Vagina (tissue), 2 donors: ENCODE measurements at places on chromosomes 16 and 17.

GRCh38 chr16:88017587-88018101 lies 66.4 kb downstream of the BANP start:
- H3K36me3 ChIP-seq = no peaks in the 10 kb centered on the region
- no peak for DNase-seq
- H3K27ac ChIP-seq = no peak overlapping the region
- no peak overlapping the region for H3K4me3 ChIP-seq
- H3K4me1 ChIP-seq = peaks cover 7% of the 10 kb centered on the region

- no peaks in the 10 kb centered on the region for H3K4me1 ChIP-seq
- H3K36me3 ChIP-seq = no peaks in the 10 kb centered on the region
- no peak overlapping the region for H3K27ac ChIP-seq
- no peaks in the 10 kb centered on the region for H3K27me3 ChIP-seq
Measured at GRCh38 chr16:12458051-12458450, 345.6 kb downstream of the CPPED1 start.

- H3K4me1 ChIP-seq = peaks cover 51% of the 10 kb centered on the region
- H3K27ac ChIP-seq = peak overlapping the region; percentile 82
- H3K27me3 ChIP-seq = no peaks in the 10 kb centered on the region
- no peak for DNase-seq
Measured at GRCh38 chr17:80790981-80791742, 200.5 kb upstream of the CHMP6 start.

- DNase-seq = no peak
- no peaks in the 10 kb centered on the region for H3K4me1 ChIP-seq
- no peaks in the 10 kb centered on the region for H3K36me3 ChIP-seq
- no peaks in the 10 kb centered on the region for H3K27me3 ChIP-seq
Measured at GRCh38 chr17:51341457-51341856, 81.1 kb downstream of the UTP18 start.

GRCh38 chr17:17258998-17259397 lies 22.0 kb upstream of the FLCN start:
- H3K36me3 ChIP-seq = peaks cover 80% of the 10 kb centered on the region
- no peaks in the 10 kb centered on the region for H3K27me3 ChIP-seq
- DNase-seq = no peak
- H3K4me1 ChIP-seq = no peaks in the 10 kb centered on the region
- no peak overlapping the region for H3K4me3 ChIP-seq
- no peak overlapping the region for H3K27ac ChIP-seq

DNA sequence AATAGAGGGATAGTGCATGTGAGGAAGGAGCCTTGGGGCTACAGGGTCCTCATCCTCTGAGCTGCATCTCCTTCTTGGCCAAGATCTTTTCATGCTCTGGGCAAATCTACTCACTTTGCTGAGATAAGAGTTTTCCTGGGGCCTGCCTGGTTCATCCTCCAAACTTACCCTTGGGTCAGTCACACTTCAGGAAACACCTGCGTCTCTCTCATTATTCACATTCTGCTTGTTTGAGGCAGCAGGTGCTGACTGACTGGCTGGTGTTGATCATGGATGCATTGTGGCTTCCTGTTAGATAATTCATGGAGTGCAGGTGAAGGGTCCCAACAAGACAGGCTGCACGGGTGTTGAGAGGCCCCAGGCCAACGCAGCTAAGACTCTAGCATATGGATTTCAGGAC lies 162.6 kb downstream of the SALL1 start:
- H3K4me1 ChIP-seq = no peaks in the 10 kb centered on the region
- no peak for DNase-seq
- H3K27ac ChIP-seq = no peak overlapping the region
- no peaks in the 10 kb centered on the region for H3K36me3 ChIP-seq
